ENCODE measurements at places on chromosomes 5 and 9.

DNA sequence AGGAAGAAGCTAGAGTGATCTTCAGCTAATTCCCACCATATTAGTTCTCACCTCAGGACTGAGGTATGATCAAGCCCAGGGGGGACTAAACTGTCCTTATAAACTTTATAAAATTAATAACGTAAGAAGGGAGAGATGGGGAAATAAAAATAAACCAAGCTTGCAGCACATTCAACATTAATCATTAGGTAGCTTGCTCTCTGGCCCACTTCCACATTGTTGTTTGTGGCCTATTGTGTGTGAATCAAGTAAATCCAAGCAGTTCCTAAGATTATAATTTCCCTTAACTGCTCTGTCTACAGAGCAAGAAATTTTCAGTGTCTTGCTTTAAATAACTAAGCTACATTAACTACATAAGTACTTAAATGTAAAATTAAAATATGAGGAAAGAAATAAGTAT, 131.3 kb upstream of the ABCA1 start:
- no peak for DNase-seq

DNA sequence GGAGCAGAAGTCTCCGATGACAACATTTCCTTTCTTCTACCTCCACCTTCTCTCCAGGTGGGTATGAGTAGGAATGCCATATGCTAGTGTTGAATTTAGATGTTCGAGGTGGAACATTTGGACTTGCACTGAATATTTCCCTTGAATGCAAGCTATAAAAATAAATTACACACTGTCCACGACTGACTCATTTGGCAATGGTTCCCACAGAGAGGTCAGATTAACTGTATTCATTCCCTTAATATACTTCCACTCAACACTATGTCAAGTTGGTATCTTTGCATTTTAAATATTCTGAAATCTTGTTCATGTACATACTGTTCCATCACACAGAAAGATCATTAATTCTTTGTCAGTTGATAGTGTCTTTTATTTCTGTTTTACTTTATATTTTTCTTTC, 222.6 kb upstream of the PIK3R1 start:
- no peak for DNase-seq

DNA sequence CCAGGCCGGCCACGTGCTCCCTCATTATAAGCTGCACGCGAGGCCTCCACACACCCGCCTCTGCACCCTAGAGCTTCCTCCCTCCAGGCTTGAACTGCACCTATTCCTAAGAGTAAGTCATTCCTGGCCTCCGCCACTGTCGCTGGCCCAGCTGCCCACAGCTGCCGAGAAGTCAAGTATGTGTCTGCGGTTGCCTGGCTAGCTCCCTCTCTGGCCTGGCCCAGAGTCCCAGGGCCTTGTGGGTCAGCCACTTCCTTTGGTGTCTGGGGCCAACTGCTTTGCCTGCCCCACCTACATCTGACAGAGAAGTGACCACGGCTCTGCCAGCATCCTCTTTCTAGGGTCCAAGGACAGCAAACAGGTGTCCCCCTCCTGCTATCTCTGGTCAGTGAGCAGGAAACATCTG, 18.3 kb downstream of the ABO start:
- DNase-seq, result no peak

DNA sequence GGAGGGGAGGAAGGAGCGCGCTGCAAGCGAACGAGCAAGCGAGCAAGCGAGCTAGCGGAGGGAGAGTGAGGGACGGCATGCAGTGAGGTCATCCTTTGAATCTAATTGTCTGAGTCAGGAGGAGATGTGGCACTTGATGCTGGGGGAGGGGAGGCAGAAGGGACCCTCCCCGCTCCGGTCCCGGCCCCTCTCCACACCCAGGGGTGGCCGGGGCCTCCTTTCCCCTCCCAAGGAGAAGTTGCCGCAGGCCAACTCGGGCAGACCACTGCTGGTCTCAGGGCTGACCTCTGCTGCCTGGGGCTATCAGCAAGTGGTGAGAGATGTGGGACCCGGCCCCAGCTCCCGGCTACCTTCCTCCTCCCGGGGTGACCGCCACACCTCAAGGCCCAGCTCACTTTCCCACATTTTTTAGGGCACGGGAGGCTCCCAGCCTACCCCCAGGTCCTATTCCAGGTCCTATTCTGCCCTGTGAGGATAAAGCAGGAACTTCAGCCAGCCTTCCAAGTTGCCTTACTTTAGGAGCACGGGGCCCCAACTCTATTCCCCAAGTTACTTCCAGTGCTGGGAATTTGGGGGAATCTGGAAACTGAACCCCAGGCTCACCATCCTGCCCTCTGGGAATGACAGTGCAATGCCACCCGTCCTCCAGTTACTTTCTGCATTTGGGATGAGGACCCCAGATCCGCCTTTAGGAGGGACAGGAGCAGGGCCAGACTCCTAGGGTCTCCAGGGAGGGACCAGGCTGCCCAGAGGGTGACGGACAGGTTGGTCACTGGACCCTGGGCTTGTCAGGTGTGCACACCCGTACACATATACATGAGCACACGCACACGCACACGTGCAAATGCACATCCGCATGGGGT, 11.1 kb downstream of the CNTFR start:
- DNase-seq, result no peak

GRCh38 chr9:26694381-26695297, 198.0 kb downstream of the CAAP1 start:
- DNase-seq, result no peak

- no peak for DNase-seq
These were observed 50.3 kb downstream of the ARHGAP26 start for GRCh38 chr5:142820447-142820846.

- no peak for DNase-seq
These were observed 17.3 kb downstream of the SPINK9 start for GRCh38 chr5:148352696-148353095.

- no peak for DNase-seq
These were observed 69.1 kb downstream of the ADAMTS2 start for GRCh38 chr5:179275941-179276837.

GRCh38 chr9:92974161-92974661, 26.9 kb downstream of the FGD3 start:
- no peak for DNase-seq

DNA sequence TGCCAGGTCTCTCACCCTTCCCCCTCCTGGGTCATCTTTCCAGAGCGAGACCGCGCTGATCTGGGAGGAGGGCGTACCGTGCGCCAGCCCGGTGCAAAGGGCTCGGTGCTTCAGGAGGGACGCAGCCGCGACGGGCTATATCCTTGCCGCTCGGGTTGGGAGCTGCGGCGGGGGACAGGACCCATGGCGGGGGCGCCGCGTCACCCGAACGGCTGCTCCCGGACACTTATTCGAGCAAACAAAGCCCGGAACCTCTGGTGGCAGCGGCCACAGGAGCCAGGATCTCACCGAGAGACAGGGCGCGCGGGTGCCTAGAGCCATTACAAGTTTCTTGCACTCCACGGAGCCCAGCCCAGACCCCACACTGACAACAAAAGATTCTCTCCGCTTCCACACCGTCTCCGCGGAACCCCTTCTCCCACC, 1.3 kb downstream of the SEMA6A start:
- no peak for DNase-seq

DNA sequence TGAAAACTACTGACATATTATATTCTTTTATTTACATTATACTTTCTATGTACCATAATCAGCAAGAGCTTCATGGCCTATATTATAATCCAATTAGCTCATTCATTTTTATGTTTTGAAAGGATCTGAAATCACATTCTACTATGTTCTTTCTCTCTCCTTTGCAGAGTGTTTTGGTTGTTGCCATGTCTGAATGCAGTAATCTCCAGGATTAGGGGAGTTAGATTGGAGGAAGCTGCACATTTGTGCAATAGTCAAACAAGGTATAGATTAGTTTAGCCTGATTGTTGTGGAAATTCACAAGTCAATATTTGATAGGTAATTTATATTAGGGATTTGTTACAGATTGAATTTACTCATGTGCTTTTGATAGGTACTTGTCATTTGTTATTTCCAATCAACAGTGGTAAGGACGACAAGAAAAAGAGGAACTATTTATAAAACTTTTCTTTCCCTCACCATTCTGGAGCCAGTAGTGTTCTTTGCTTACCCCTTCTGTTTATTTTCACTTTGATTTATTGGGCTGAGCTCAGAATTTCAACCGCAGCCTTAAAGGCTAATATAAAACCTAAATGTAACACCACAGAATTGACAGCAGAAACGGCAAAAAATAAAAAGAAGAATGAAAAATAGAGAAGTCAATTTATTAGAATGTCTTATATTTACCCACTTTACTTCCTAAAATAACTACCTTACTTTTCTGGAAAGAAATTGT, 597.0 kb downstream of the CHSY3 start:
- DNase-seq, result no peak

GRCh38 chr9:15200111-15200510, 106.9 kb downstream of the TTC39B start:
- DNase-seq, result no peak

DNA sequence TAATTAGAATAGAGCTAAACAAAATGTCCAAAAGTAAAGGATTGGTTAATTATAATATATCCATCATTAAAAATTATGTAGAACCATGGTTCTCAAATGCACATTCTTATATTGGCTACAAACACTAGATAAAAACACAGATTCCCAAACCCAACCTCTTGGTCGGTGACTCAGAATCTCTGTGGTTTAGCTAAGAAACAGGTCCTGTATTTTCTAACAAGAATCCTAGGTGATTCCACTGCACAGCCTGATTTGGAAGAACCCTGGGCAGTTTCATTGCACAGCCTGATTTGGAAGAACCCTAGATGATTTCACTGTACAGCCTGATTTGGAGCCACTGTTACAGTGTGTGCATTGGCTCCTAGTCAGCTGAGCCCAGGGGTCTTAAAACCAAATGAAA, 67.9 kb downstream of the KIAA1958 start:
- DNase-seq, result no peak
